ENCODE measurements at places on chromosomes 7 and 10.

DNA sequence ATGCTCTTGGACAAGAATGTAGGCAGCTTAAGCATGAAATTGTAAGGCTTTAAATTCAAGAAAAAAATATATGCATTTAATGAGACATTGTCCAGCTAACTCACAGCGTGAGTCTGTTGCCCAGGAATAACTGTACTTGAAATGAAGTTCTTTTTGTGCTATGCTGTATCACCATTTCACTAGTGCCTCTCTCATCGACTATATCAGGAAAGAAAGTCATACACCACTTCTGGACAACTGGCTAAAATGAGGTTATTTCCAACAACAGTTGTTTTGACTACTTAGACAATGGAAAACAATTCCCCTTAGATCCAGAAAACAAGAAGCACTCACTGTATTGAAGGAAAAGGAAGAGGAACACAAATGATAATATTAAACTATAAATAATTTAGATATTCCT is 251.8 kb downstream of the CRPPA start:
- DNase-seq = no peak

- no peak for DNase-seq
Measured at GRCh38 chr10:120931423-120931822, 80.3 kb downstream of the WDR11 start.

DNA sequence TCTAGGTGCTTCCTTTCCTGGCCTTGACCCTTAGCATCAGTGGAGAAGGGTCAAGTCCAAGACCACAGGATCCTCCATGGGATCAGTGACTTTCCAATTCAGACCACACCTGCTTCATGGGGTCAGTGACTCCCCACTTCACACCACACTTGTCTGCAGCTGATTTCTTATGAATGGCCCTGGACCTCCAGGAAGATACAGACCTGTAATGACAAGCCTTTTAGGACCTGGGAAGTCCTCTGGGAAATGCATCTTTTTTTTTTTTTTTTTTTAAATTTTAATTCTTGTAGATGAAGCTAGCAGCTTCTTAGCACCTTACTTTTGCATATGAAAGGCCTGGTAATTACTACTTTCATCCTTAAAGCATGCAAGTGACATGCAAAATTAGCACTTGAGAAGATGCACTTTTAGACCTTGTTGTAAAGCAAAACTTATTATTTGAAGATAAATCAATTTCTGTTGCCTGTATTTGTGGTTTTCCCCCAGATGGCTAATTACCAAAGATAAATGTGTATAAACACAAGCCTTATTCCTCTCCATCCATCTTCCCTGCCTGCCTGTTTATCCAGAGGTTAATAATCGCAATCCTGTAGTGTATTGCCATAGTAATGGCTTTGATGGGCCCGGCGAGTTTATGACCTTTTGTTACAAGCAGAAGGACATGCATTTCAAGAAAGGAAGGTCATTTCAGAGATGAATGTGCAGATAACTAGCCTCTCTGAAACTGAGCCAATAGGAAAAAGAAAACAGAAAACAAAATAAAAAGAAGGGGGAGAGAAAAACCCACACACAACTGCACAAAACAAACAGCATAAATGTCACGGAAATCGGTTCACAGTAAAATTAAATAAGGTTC is 1018.7 kb downstream of the TYW1 start:
- DNase-seq = no peak

DNA sequence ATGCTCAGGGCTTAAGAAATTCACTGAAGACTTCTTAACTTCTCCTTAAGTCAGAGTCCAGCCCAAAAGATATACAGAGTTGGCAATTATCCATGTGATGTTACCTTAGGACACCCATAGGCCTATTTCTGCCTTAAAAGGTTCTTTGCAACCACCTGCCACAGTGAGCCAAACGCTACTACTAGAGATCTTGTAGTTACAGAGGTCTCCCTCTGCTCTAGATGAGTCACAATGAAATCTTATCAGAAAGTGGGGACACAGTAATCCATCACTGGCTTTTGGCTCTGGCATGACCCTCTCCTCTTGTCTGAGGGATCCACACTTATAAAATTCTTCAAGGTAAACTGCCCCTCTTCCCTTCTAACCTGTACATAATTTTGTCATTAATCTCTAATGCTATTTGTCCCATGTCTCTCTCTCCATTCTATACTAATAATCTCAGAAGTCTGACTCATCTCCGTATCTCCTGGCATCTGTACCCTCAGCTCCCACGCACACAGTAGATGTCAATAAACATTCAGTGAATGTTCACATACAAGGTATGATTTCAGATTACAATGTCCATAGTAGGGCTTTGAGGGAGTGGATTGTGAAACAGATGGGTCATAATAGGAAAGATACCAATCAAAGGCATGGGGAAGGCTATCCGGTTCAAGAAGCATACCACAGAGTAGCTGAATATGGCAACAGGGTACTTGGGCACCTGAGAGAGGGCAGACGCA is 112.1 kb downstream of the SGMS1 start:
- DNase-seq = no peak

DNA sequence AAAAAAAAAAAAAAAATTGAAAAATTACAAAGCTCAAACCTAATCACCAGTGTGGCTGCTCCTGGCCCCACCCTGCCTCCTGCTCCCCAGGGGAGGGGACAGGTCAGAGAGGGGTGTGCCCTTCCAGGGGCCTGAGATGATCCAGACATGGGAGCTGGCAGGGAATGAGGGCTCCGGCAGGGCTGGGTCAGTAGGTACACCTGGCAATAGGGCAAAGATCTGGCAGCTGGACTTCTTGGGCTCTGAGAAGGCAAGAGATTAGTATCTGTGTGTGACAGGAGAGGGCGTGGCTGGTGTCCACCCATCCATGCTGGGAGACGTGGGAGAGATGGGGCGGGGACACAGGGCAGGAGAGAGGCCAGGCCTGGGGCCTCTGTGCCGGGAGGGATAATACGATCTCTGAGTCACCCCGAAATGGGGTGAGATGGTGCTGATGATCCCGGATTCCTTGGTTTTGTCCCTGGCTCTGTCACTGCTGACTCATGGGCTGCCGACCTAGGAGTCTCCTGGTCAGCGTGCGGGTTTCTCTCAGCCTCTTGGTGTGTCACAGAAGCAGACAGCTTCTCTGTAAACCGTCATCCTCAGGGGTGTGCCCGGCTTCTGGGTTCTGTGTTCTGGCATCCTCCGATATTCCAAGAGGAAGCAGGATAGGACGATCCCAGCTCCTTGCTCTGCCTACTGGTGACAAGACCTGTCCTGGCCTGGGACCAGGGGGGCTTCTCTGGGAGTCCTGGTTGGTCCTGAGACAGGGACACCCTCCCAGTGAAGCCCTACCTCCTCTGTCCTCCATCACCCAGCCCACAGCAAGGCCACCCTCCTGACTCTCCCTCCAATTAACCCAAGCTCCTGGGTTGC is 8.2 kb upstream of the CLDN4 start:
- no peak for DNase-seq

DNA sequence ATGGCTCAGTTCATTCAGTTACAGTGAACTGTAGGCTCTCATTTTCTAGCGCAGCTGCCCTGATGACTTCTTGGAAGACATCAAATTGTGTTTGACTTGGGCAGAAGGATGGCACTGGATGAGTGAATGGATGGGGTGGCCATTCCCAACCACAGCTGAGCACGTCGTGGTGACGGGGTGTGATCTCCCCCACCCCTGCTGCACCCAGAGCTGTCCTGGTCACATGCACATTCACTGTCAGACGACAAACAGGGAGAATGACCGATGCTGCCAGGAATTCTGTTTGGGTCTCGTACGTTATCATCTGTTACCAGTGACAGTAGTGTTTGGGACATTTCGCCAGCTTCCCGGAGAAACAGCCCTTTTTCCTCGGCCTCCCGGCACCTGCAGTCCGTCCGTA is 623.2 kb downstream of the SDK1 start:
- no peak for DNase-seq

DNA sequence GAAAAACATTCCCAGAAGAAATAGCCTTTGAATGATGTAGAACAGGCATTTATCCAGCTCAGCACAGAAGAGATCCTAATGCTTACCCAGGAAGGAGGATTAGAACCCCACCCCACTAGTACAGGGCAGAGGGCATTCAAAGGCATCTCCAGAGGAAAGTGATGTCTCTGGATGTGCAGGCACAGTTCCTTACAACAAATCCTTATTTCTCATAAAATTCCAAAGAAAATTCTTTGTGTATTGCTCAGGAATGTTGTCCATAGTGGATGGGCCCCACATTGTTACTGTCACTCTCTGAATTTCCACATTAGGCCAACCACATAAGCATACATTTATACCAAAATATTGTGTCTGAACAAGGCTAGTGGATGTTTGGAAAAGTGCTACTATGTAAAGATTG is 243.0 kb downstream of the ADRA2A start:
- DNase-seq = no peak

Data from activated naive CD4-positive, alpha-beta T cell (primary cell).